ENCODE measurements at places on chromosomes 6 and 20.

DNA sequence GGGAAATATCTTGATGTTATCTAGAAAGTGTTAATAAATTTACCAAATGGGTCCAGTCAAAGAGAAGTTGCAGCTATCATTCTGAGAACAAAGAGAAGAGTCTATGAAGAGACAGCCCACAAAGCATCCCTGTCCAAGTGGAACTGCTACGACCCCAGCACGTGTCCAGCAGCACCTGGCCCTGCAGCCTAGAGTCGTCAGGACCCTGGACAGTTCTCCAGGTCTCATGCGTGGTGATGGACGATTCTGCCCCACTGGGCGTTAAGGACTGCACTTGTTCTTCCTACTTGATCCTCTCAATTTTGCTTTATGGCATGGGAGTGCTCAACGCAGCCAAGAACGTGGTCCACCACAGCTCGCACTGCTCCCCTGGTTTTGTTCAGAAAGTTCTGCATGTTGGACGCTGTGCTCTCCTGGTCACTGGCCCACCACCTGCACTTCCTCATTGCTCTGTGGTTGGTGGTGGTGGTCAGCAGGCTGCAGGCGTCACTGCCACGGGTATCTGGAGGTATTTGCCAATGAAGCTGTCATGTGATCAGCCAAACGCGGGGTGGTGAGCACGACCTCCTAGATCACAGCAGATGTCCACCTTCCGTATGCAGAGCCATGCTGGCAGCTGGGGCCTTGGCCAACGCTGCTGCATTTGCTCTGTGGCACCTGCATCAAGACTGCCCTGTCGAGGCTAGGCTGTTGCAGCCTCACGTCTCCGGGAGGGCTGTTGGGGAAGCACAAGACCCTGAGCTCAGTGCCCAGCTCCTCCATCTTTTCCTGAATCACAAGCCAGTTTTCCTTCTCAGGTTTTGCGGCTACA, 356.4 kb downstream of the CDH4 start:
- DNase-seq: no peak

DNA sequence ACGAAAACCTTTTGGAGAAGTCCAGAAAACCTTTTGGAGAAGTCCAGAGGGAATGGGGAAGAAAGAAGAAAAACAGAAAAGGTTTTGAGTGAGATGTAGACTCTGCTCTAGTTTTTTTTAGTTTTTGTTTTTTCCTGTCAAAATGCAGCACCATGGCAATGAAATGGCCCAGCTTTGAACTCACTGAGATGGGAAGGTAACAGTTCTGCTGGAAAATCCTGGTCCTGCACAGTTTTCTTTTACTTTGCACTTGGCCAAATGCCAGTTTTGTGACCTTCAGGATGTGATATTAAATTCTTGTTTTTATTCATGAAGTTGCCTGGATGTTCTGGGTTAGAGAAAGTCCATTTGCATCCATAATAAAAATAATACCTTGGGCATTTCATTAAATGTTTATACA, 145.7 kb downstream of the CFAP61 start:
- no peak for DNase-seq

DNA sequence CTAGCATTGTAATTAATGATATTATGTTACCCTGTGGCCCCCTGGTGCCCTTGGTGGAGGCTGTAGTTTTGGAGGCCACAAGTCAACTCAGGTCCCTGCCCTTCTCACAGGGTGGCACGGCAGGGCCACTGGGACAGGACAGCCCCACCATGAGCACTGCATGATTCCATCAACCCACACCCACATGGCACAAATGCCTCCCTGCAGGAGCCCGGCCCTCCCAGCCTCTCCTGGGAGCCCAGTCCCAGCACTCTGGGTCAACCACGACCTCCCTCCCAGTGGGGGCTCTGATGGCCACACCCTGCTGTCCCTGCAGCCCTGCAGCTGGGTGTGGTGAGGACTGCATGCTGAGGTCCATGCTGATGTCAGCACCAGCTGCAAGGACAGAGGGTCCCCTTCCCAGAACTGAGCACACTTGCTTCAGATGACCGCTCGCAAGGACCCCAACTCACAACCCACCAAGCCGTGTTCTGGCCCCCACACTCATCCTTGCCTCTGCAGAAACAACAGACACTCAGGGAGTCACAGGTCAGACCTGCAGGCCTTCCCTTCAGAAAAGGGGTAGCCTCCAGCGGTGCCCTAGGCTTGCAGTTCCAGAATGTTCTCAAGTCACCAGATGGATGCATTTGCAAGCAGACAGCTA, 15.7 kb upstream of the CST7 start:
- no peak for DNase-seq

GRCh38 chr20:58233393-58233792, 4.9 kb upstream of the ANKRD60 start:
- DNase-seq: no peak

DNA sequence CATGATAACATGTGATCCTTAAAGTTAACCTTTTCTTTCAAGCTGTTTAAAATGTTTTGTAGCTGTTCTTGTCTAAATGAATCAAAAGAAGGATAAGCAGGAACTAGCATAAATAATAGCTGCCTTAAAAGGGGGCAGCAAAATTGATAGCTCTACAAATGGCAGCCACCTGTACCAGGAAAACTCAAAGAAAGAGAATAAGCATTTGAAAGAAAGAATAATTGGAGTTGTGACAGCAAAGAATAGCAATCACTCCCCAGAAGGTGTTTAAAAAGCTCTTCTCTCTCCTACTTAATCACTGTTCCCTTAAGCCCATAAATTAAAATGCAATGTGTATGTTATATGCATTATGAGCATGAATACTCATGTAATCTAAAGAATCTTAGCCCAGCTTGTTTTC, 114.6 kb downstream of the SIM1 start:
- no peak for DNase-seq

DNA sequence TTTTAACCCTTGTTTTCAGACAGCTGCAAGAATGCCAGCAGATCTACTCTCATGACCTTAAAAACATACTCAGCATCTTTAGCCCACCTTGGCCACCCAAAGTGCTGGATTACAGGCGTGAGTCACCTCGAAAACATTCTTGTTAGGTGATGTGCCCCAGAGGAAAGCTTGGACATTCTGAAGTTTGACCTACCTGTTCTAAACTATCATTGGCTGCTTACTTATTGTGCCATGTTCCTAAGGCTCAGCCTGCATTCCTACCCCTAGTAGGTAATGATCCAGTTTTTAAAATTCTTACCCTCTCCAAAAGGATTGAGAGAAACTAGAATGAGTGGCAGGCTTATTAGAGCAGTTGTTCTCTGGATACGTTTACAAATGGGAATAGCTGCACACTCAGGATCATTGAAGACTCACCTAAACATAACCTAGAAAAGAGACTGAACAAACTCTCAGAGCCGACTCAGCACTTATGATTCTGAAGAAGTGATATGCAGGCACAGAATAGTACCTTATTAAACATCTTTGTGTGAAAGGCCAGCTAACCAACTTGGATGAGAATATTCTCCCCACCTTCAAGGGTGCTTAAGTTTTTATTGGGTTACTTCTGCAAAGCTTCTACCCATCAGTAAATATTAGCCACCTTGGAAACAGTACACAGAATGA, 362.1 kb downstream of the NRN1 start:
- no peak for DNase-seq

GRCh38 chr6:106564476-106564875, 64.8 kb downstream of the RTN4IP1 start:
- no peak for DNase-seq

DNA sequence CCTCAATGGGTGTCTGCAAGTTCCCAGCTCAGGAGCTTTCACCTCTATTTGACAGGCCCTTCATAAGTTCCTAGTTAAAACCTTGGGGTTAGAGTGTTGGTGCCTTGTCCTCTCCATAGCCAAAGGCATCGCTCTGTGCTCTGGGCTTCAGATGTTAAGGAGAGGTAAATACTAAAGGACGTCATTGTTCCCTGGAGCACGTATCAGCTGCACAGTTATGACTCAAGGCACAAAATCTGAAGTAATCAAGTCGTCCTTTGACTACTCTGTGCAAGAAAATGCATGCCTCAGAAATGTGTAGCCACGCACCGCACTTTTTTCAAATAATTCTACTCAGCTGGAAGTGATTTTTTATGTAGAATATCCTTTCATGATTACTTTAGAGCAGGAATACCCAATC, 240.8 kb upstream of the QKI start:
- no peak for DNase-seq

GRCh38 chr6:137049095-137049494, 4.3 kb upstream of the IL20RA start:
- no peak for DNase-seq

GRCh38 chr20:44031781-44032582, 117.3 kb downstream of the TOX2 start:
- no peak for DNase-seq

DNA sequence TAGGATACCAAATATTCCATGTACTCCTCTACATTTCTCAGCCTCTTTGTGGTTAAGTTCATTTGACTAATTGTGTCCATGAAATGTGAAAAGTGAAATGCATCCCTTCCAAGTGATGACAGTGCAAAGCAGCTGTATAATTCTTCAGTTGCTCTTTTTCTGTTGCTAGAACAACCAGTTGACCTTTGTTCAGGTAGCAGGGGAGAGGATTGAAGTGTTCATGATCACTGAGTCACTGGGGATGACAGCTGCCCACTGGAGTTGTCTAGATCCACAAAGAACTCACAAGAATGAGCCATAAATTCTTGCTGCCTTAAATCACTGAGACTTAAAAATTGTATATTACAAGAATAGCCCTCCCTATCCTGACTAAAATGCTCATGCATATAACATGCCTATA, 254.6 kb downstream of the EPHA7 start:
- no peak for DNase-seq

GRCh38 chr6:70175770-70176169, 127.1 kb downstream of the COL9A1 start:
- no peak for DNase-seq

DNA sequence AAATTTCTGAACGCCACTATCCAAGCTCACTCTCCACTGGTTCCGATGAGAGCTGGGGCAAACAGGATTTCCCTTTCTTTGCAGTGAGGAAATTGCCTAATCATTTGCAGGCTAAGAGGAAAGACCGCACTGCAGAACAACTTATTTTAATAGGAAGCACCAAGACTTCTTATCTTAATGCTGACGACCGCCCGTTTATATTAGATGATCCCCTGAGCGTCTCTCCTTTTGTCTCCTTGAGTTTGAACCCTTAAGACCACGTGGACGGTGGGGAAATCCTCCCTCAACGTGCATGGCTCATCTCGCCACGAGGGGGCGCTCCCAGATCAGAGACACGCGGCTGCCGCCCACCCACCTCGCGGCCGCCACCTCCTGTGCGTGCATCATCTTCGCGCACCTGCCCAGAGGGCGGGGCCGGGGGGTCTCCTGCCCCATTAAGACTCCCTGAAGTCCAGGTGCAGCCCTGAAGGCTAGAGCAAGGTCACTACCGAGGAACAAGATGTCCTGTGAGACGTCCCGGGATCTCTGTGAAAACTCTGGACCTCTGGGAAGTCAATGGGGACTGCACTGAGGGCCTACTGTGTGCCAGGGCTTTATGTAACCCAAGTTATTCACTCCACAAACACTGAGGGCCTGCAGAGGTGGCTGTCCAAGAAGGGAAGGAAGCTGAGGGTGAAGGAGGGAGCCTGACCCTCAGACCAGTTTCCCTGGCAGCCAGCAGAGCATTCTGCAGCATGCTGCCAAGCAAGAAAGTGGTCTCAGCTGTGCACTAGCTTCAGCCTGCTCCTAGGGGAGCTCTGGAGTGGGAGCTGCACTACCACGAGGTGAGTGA, 28.1 kb downstream of the PDYN start:
- peak; percentile 82 for DNase-seq

DNA sequence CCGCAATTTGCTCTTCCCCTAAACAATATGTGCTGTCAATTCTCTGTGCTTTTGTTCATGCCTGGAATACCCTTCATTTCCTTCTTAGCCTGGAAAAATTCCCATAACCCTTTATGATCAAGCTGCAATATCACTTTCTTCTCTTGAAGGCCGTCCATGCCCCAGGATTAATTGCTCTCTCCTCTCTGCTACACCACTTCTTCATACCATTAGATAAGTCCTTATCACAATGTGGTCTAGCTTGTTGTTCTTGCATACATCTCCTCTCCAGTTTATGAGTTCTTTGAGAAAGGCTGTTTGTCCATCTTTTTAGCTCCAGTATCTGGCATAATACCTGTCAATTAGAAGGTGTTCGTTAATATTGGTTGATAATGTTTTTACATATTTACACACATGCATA, 111.2 kb upstream of the SAMD5 start:
- no peak for DNase-seq

DNA sequence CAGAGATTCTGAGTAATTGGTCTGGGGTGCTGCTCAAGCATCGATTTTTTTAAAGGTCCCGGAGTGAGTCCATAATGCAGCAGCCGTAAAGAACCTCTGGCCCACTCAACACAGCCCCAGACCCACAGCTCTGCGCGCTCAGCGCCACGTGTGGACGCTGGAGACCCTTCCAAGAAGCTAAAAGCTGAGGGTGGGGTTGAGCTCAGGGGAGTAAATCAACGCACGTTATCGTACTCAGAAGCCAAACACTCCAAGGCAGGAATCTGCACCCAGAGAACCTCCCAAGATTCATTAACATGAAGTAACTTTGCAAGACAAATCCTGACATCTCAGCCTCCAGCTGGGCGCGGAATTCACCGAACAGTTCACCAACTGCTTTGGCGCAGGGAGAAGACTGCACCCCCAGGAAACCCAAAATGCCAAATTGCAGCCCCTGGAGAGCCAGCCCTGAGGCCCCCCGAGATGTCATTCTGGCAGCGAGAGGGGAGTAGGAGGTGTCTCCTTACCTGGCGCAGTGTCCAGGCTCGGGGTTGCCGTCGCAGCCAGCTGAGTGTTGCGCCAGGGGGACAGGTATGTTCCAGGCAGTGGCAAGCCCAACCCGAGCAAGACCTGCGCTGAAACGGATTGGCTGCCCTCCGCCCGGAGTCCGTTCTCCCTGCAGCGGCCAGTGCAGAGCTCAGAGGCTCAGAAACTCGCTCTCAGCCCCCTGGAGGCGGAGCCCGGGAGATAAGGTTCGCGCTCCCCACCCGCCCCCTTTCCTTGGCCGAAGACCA, at the start of gene COL21A1:
TSS of gene COL21A1 (minus strand) at position 700 of the 773 bp plus-strand sequence. CDS start 64,962 bp downstream, outside the sequence.
- DNase-seq: peak; percentile 19

GRCh38 chr6:1570848-1571247, 38.9 kb upstream of the FOXC1 start:
- DNase-seq: no peak

- no peak for DNase-seq
These were observed 83.6 kb downstream of the THBS2 start for GRCh38 chr6:169169941-169170582.

DNA sequence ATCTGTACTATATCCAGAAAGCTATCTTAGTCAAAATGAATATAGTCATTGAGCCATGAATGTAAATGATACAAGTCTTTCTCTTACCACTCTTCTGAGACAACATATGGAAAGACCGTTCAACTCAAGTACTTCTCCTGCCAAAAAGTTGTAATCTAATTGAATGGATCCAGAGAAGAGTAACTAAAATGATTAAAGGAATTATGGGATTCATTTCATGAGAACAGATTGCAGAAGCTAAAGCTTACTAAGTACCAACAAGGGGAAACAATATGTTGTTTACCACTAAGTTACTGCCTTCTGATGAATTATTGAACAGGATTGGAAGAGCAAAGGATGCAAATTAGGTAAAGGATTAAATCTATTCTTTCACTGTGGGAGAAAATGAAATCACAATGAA, 2.0 kb upstream of the LGSN start:
- DNase-seq: no peak

- no peak for DNase-seq
These were observed 136.8 kb upstream of the BTBD3 start for GRCh38 chr20:11780765-11781369.

- no peak for DNase-seq
These were observed 22.0 kb upstream of the PYGB start for GRCh38 chr20:25225642-25226432.

- DNase-seq: no peak
These were observed 157.9 kb downstream of the SLC24A3 start for GRCh38 chr20:19370076-19371075.

- DNase-seq: no peak
These were observed 11.0 kb upstream of the ELOVL5 start for GRCh38 chr6:53359843-53360092.

Measured in tibial nerve (tissue), 4 donors.